ENCODE measurements at places on chromosomes 4 and X.
A peak's percentile ranks its signal among the peaks of the same experiment; 100 is the strongest.

DNA sequence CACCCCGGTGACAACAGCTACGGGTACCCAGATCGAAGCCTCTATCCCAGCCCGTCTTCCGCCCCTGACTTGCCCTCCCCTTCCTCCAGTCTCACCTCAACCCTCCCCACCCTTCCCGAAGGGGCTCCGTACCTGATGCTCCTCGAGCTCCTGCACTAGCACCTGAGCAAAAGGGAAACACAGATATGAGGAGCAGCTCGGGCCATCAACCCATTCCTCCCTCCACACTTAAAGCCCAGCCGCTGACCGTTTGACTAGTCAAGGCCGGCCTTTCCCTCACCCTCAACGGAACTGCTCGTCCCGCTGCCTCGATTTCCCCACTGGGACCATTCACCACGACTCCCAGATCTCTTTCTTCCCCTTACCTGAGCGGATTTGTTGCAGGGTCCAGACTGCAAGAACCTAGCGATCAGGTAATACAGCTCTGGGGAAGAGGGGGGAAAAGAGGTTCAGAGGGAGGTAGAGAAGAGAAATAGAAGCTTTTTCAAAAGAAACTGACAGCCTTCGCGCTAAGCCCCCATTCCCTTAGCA is 731 bp downstream of the BRWD3 start:
- no peaks in the 10 kb centered on the region for H3K36me3 ChIP-seq
- H3K27me3 ChIP-seq = no peaks in the 10 kb centered on the region
- peak overlapping the region; percentile 88 for H3K27ac ChIP-seq

DNA sequence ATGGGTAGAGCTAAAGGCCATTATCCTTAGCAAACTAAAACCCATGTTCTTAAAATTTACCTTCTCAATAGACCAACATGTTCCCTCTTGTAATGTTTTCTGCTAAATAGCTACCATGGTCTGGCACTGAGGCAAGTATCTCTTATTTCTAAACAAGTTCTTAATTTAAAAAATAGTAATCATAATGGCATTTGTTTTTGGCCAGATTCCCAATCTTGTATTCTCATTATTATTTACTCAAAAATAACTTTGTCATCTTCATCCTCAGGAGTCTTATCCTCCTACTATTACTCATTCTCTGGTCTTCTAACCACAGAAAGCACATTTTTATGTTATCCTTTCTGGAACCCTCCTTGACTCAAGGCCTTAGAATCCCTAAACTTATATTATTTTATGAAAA is 931.2 kb downstream of the CCSER1 start:
- no peak overlapping the region for H3K27ac ChIP-seq
- H3K4me3 ChIP-seq = no peak overlapping the region
- H3K27me3 ChIP-seq = no peaks in the 10 kb centered on the region

DNA sequence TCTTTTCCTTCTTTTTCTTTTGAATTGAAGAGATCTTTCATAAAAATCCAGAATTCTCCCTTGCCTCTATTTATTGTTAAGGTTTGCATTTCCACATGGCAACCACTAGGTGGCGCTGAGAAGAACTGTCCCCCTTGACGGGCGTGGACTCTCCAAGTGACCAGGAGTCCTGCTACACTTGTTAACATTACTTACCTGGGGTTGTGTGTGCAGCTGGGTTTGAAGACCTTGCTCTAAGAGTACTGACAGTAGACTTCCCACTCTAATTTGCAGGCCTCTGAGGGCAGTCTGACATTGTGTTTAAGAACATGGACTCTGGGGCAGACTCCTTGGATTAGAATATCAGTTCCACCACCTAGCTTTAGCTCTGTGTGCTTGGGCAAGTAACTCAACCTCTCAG is 52.8 kb downstream of the GPRIN3 start:
- peaks cover 16% of the 10 kb centered on the region for H3K4me1 ChIP-seq
- no peak overlapping the region for H3K4me3 ChIP-seq
- no peaks in the 10 kb centered on the region for H3K36me3 ChIP-seq
- H3K27me3 ChIP-seq = no peaks in the 10 kb centered on the region
- H3K27ac ChIP-seq = no peak overlapping the region

DNA sequence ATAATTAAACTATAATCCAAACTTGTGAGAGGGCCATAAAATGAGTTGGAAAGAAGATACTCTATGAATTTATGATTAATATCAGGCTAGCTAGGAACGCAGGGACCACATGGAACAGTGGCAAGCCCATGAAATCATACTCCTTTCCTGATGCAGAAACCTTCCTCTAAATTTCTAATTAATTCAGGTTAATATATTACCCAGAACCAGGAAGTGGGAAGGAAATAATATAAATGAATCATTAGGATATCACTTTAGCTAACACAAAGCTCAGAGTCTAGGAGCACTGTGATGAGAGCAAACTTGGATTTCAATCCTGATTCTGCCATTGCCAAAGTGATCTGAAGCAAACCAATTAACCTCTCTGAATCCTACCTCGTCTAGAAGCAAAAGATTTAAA is 68.0 kb downstream of the IQCM start:
- H3K36me3 ChIP-seq = no peaks in the 10 kb centered on the region
- H3K4me1 ChIP-seq = no peaks in the 10 kb centered on the region
- no peak overlapping the region for H3K4me3 ChIP-seq

DNA sequence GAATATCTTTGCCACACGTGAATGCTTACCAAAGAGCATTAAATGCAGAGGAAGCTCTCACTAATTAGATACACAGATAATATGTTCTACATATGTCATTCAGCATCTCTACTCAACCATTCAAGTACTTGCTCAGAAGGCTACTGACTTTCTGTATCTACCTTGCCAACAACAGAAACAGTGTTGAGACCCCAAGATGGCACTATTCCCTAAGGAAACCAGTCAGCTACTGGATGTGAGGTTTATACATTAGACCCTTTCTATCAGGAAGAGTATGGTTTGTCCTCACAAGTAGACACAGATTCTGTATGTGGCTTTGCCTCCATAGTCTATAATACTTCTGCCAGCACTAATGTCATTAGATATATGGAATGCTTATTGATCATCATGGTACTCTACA is 443.9 kb upstream of the INTU start:
- no peaks in the 10 kb centered on the region for H3K27me3 ChIP-seq
- DNase-seq = no peak
- H3K4me3 ChIP-seq = no peak overlapping the region
- H3K4me1 ChIP-seq = no peaks in the 10 kb centered on the region
- no peak overlapping the region for H3K27ac ChIP-seq

- no peak overlapping the region for H3K4me3 ChIP-seq
- H3K4me1 ChIP-seq = no peaks in the 10 kb centered on the region
Measured at GRCh38 chr4:95250544-95251137, 298.1 kb downstream of the UNC5C start.

DNA sequence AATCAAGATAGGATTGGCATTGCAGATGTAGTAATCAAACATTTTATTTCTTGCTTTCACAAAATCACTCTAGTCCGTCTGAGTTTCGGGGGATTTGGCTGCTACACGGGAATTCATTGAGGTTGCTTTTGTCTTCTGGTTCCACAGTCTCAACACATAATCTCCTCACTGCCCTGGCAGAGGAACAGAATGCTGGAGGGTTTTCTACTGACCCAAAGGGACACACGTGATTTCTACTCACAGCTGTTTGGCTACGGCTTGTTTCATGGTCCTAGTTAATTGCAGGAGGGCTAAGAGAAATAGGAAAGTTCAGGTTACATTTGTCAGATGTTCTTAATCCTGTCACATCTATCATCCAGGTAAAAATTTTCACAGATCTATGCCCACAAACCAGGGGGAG is 1811.6 kb downstream of the ARAP2 start:
- H3K36me3 ChIP-seq = no peaks in the 10 kb centered on the region
- DNase-seq = no peak
- no peak overlapping the region for H3K27ac ChIP-seq
- no peak overlapping the region for H3K4me3 ChIP-seq
- no peaks in the 10 kb centered on the region for H3K27me3 ChIP-seq

GRCh38 chr4:140754918-140755773 is 1.0 kb downstream of the TBC1D9 start:
- no peaks in the 10 kb centered on the region for H3K36me3 ChIP-seq
- DNase-seq = no peak
- no peak overlapping the region for H3K27ac ChIP-seq
- H3K4me1 ChIP-seq = peaks cover 7% of the 10 kb centered on the region

DNA sequence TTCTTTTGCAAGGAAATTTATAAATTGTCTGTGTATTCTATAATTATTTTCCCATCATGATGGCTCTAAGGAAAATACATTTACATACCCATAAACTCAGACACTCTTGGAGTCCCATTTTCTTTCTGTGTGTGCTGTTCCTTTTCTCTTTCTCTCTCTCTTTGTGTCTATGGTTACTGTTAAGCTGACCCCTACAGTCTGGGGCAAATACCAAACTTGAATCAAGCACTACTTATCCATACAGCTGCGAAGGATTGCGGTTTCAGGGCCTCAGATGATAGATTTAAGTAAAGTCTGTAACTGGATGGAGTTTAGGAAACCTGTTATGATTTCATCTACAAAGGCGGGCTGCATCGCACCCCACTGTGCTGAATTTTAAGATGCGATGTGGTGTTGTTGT is 150.2 kb downstream of the SHROOM3 start:
- H3K4me1 ChIP-seq = no peaks in the 10 kb centered on the region
- H3K27me3 ChIP-seq = peaks cover 6% of the 10 kb centered on the region
- no peak overlapping the region for H3K4me3 ChIP-seq
- DNase-seq = no peak
- H3K27ac ChIP-seq = no peak overlapping the region

- H3K4me1 ChIP-seq = no peaks in the 10 kb centered on the region
- no peak overlapping the region for H3K27ac ChIP-seq
- no peak overlapping the region for H3K4me3 ChIP-seq
- no peaks in the 10 kb centered on the region for H3K27me3 ChIP-seq
- no peak for DNase-seq
- no peaks in the 10 kb centered on the region for H3K36me3 ChIP-seq
Measured at GRCh38 chr4:105556206-105556605, 3.8 kb downstream of the ARHGEF38 start.

DNA sequence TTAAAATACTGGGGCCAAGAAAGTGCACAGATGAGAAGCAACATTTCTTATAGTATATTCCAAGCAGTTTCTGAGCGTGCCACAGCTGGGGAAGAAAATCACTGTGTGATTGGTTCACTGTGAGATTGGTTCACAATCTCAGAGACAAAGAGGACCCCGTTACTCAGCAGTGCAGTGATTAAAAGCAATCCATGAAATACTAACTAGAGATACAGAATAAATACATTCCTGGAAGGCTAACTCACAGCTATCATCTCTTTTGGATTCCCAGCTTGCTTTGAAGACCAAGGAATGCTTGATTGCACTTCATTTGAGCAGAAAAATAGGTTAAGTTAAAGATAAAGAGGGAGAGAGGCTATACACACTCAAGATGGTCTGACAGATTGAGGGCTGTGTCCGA is 132.1 kb upstream of the RAPGEF2 start:
- H3K36me3 ChIP-seq = no peaks in the 10 kb centered on the region
- H3K27ac ChIP-seq = no peak overlapping the region
- no peak overlapping the region for H3K4me3 ChIP-seq
- no peak for DNase-seq
- no peaks in the 10 kb centered on the region for H3K4me1 ChIP-seq
- no peaks in the 10 kb centered on the region for H3K27me3 ChIP-seq

GRCh38 chr4:170170861-170171260 is 81.1 kb upstream of the AADAT start:
- H3K36me3 ChIP-seq = no peaks in the 10 kb centered on the region
- H3K27ac ChIP-seq = no peak overlapping the region
- H3K27me3 ChIP-seq = no peaks in the 10 kb centered on the region
- no peak for DNase-seq
- H3K4me3 ChIP-seq = no peak overlapping the region

DNA sequence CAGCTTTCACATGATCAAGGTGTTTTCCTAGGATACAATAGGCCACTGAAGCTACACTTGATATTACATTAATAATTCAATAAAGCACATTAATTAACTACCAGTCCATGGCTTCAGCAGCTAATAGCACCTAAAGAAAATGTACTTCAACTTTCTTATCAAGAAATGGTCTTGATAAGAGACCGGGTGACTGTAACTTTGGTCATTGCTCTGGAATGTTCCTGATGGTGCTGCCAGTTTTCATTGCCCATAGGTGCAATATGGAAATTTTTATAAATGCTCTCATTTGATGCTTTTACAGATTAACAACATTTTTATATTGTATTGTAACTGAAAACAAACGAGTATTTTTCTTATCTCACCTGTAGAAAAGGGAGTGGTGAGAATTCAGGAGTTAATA is 165.4 kb downstream of the SHROOM3 start:
- no peak overlapping the region for H3K4me3 ChIP-seq
- no peaks in the 10 kb centered on the region for H3K4me1 ChIP-seq
- H3K27me3 ChIP-seq = no peaks in the 10 kb centered on the region
- H3K27ac ChIP-seq = no peak overlapping the region
- no peak for DNase-seq

DNA sequence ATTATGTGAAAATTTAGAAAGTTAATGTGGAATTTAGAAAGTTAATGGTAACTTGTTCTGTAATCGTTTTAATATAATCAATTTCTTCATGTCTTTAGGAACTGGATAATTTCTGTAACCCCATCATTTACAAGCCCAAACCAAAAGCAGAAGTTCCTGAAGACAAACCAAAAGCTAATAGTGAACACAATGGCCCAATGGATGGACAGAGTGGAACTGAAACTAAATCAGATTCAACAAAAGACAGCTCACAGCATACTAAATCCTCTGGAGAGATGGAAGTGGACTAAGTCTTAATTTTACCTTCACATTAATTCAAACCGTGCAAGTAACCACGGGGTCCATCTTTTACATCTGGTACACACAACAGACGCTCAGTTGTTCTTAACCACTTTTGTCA is 48.1 kb upstream of the PLK4 start:
- no peaks in the 10 kb centered on the region for H3K27me3 ChIP-seq
- no peaks in the 10 kb centered on the region for H3K36me3 ChIP-seq
- H3K4me3 ChIP-seq = no peak overlapping the region
- H3K27ac ChIP-seq = no peak overlapping the region
- DNase-seq = no peak

DNA sequence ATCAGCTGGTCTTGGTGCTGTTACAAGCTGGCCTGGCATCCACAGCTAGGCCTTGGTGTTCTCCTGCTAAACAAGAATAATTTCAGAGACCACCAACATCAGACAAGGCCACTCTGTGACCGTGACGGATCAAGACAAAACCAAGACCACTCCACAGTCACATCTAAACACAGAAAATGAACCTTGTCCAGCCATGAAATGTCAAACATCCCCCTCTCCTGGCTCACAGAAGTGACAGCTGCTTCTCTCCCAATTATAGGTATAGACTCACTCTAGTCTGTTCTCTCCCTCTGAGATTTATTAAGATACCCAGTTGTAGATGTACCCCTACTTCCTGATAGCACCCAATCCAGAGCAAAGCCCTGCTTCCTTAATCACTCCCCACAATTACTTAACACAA is 40.4 kb downstream of the EFHC2 start:
- peak; percentile 11 for DNase-seq
- no peak overlapping the region for H3K4me3 ChIP-seq
- no peaks in the 10 kb centered on the region for H3K36me3 ChIP-seq
- no peaks in the 10 kb centered on the region for H3K27me3 ChIP-seq
- H3K4me1 ChIP-seq = no peaks in the 10 kb centered on the region

GRCh38 chr4:148779771-148780170 is 337.6 kb upstream of the NR3C2 start:
- H3K27ac ChIP-seq = no peak overlapping the region
- H3K4me1 ChIP-seq = no peaks in the 10 kb centered on the region
- H3K36me3 ChIP-seq = no peaks in the 10 kb centered on the region
- H3K27me3 ChIP-seq = no peaks in the 10 kb centered on the region
- no peak for DNase-seq

GRCh38 chr4:118557298-118557851 is 127.8 kb upstream of the METTL14 start:
- DNase-seq = no peak
- no peaks in the 10 kb centered on the region for H3K27me3 ChIP-seq
- H3K4me3 ChIP-seq = no peak overlapping the region
- no peak overlapping the region for H3K27ac ChIP-seq
- H3K36me3 ChIP-seq = no peaks in the 10 kb centered on the region

GRCh38 chr4:82382751-82383150 is 9.0 kb upstream of the HNRNPD start:
- no peaks in the 10 kb centered on the region for H3K4me1 ChIP-seq
- H3K27ac ChIP-seq = no peak overlapping the region
- no peaks in the 10 kb centered on the region for H3K36me3 ChIP-seq
- H3K4me3 ChIP-seq = no peak overlapping the region
